NCI-H2029 (cell line): ENCODE measurements at places on chromosomes 3 and 15.

- DNase-seq = no peak
Measured at GRCh38 chr15:68561171-68561900, 17.5 kb upstream of the CORO2B start.

DNA sequence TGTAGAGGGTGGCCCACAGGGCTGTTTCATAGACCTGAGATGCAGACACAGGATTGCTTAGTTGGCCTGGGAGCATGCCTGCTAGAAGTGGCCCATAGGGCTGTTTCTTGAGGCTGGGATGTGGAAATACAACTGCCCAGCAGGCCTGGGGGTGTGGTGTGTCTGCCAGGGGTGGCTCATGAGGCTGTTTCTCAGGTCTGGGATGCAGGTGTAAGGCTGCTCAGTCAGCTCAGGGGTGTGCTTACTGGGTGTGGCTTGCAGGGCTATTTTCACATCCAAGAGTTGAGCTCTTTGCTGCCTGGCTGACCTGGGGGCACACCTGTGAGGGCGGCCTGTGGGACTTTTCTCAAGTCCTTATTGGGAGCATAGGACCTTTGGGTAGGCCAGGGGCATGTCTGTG, 131.3 kb downstream of the DOCK3 start:
- DNase-seq = no peak

DNA sequence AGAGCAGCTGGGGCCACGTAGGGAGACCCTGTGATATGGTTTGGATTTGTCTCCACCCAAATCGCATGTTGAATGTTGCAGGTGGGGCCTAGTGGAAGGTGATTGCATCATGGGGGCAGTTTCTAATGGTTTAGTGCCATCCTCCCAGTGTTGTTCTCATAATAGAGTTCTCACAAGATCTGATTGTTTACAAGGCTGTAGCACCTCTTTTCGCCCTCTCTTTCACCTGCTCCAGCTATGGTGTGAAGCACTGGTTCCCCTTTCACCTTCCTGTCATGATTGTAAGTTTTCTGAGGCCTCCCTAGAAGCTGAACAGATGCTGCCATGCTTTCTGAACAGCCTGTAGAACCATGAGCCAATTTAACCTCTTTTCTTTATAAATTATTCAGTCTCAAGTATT, 198.9 kb upstream of the CBLB start:
- no peak for DNase-seq

GRCh38 chr3:107345822-107346405, 31.3 kb upstream of the CCDC54 start:
- no peak for DNase-seq

GRCh38 chr3:34001022-34001421, 202.6 kb downstream of the PDCD6IP start:
- no peak for DNase-seq
